ENCODE measurements at places on chromosomes 4 and X. TPM values are rescaled to one million over a fixed set of nuclear protein-coding genes. Genes with fewer than 3 reads are reported as not detected.

Gene SCLT1
- total RNA-seq, result 13.2 TPM

Gene ATRX
- total RNA-seq, result 97.7 TPM

Gene S100P
- 16.1 TPM for total RNA-seq

Gene P2RY10
- total RNA-seq, result 0.19 TPM

Gene PCSK1N
- not detected for total RNA-seq

Gene ETDA
- not detected for total RNA-seq

Gene TDO2
- total RNA-seq, result not detected

Gene RBMXL3
- total RNA-seq, result not detected

Gene PAGE1
- total RNA-seq, result not detected
